Cerebellar cortex (tissue), 1 donor: ENCODE measurements at places on chromosomes 5 and 9.

GRCh38 chr5:142421621-142422397, 97.0 kb upstream of the SPRY4 start:
- DNase-seq = no peak

- no peak for DNase-seq
Observed at GRCh38 chr5:17912794-17913193, 278.5 kb downstream of the TAF11L14 start.

DNA sequence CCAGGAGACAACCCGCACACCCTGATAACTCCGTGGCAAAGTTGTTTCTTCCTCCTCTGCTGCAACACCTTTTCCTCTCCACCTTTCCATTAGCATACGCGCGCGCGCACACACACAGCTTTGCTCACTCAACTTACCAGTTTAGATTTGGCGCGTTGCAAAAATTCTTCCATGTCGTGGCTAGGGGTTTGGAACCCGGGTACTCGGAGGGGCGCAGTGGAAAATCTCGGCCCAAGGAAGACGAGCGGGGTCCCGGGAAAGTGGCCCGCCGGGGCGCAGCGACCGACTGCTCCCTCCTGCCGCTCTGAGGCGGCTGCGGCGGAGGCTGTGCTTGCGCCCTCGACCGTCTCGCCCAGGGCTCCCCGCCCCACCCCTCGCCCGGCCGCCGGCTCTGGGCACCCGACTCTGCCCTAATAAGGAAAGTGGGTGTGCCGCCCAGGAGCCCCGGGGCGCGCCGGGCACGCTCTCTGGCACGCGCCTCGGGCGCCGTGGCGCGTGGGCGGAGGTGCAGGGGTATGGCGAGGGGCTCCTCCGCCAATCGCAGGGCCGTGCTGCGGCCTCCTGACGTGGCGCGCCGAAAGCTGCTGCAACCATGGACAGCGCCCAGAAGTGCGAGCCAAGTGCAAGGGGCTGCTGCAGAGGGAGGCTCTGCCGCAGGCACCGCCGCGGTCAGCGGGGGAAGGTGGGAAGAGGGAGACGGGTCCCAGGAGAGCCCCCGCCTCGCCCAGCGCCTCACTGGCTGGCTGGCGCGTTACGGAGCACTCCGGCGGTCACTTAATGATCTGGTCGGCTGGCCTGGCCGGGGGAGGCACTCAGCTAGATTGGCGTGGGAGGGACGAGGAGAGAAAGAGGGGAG, at the start of gene PRUNE2:
Gene PRUNE2, minus strand, starts transcription at position 324 of the 856 bp plus-strand sequence. Its CDS starts 151 bp downstream, at position 173.
- peak; percentile 20 for DNase-seq

GRCh38 chr9:36961051-36961450, 73.0 kb downstream of the PAX5 start:
- no peak for DNase-seq

GRCh38 chr9:115349542-115349941, 231.6 kb upstream of the TNC start:
- no peak for DNase-seq

DNA sequence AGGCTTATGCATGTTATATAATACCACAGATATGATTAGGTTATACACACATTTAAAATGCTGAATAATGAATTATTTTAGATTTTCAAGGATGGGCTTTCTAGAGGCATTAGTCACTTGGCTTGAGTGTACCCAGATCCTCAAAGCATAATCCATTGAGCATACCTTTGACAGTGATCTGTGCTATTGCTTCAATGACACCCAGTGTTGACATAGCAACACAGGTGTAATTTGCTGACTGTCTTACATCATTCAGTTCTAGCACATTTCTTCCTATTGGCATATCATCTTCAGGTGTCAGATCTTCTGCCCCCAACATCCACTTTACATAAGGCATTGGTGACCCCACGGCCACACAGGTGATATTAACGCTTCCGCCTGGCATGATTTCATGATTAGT, 721.5 kb upstream of the DMAC1 start:
- DNase-seq = no peak

GRCh38 chr9:124238546-124239140, 19.1 kb upstream of the NEK6 start:
- DNase-seq = no peak

DNA sequence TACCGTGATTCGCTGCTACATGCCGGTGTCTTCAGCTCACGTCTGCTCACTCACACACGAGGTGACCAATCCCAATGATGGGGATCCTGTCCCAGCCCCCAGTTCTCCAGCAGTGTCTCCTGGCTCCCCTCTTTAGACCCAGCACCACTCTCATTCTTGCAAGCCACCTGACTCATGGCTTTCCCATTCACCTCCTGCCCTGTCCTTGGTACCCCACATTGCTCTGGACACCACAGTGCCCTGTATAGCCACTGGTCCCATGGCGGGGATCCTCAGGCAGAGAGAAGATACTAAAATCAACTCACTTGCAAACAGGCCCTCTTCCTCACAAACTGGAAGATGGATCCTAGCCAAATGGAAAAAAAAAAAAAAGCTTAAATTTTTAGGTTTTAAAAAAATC, 81.0 kb downstream of the SLIT3 start:
- DNase-seq = no peak

- DNase-seq = no peak
Observed at GRCh38 chr5:97844797-97845196, 661.8 kb upstream of the RIOK2 start.

DNA sequence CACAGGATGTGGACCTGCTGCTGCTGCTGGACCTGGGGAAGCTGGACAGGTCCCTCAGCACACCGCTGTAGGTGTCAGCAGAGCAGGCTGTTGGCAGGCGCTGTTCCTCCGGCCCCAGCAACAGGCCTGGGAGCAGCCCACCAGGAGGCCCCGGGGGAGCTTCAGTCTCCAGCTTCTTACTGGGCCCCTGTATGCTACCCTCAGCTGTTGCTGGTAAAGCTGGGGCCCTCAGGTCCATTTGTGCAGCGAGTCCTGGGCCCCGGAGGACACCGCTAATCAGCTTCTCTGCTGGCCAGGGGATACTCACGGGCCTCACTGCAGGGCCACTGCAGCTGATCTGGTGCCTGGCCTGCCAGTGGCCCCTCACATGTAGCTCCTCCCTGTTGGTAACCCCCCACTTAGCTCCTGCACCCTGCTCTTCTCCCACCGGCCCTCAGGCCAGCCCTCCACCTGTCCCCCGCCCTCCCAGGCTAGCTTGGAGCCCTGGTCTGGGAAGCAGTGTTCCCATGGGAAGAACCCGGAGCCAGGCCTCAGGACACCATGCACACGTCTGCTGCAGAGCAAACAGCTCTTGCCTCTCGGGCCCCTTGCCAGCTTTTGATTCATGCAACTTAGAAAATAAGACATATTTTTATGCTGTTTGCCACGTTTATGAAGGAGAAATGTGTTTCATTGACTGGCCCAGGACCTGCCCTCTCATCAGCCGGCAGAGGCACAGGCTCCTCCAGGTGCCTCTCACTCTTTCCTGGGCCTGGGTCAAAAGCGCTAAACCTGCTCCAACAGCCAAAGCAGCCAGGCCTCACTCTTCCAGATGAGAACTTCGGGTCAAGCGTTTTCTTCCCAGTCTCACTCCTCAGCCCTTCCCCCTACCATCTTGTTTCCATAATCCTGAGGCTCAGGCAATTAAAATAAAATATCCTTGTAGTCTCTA, 61.0 kb upstream of the ADAMTS2 start:
- DNase-seq = no peak

DNA sequence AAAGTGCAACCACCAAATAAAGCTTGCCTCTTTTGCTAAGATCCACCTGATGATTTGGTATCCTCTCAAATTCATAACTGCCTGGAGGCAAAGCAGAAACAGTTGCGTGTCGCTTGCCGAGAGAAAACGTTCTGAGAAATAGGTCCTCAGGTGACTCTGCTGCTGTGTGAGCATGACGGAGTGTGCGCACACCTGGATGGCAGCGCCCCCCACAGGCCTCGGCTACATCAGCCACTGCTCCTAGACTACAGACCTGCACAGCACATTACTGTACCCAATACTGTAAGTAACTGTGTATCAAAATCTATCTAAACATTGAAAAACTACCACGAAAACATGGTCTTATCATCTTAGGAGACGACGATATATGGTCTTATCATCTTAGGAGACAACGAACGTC, 87.4 kb downstream of the CAMSAP1 start:
- no peak for DNase-seq

DNA sequence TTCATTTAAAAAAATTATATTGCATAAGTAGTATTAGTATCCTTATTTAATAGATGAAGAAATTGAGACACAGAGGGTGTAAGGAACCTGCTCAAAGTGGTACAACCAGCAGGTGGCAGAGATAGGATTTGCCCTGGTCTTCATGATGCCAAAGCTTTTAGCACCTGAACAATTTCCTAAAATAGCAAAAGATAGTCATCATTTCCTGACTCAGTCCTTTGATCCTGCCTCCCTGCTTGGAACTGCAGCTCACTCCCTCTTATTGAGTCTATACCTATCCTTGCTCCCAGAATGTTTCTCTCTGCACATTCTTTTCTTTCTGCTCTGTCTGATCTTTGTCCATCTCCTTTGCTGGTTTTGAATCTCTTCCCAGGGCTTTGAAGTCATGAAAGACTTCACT, 155.8 kb downstream of the FRMD3 start:
- no peak for DNase-seq

- DNase-seq = no peak
Observed at GRCh38 chr5:66864240-66864884, 268.2 kb downstream of the MAST4 start.

DNA sequence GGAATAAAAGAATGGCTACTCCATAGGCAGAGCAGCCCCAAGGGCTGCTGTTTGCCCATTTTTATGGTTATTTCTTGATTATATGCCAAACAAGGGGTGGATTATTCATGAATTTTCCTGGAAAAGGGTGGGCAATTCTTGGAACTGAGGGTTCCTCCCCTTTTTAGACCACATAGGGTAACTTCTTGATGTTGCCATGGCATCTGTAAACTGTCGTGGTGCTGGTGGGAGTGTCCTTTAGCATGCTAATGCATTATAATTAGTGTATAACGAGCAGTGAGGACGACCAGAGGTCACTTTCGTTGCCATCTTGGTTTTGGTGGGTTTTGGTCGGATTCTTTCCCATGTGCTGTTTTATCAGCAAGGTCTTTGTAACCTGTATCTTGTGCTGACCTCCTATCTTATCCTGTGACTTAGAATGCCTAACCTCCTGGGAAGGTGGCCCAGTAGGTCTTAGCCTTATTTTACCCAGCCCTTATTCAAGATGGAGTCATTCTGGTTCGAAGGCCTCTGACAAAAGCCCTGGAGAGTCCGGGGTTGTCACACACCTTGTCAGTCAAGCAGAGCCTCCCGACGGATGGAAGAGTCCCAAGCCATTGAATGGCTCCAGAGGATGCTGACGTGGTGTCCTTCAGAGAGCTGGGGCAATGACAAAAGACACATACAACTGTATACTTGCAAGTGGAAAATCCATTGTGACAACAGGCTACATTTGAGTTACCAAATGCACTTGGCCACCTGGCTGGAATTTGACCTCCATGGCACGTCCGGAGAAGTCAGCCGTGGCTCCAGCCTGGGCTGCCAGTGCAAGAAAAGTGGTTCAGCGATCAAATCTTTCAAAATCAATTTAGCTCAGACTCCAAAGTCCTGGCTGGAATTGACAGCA, 67.1 kb upstream of the CLINT1 start:
- no peak for DNase-seq
